ENCODE measurements at places on chromosomes 2 and 18. TPM values are rescaled to one million over a fixed set of nuclear protein-coding genes. Genes with fewer than 3 reads are reported as not detected.

Gene ALLC
- not detected for total RNA-seq

GRCh38 chr2:108619925-108620620 is 85.8 kb downstream of the LIMS1 start:
- no peaks in the 10 kb centered on the region for H3K36me3 ChIP-seq
- no peak overlapping the region for H3K4me3 ChIP-seq
- H3K27ac ChIP-seq: no peak overlapping the region

DNA sequence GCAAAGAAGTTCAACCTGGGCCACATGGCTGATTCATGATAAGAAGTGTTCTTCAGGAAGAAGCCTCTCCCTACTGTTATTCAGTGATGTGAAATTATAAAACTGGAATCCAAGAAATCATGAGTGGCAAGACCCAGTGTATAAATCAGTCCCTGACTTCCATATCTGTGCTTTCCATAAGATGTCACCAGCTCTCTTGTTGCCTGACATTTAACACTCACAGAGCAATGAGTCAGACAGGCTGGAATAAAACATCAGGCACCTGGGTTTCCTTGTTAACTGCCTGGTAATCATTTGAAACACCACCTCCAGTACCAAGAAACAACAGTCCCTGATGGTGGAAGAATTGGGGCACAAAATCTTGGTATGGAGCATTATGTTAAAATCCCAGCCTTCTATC is 76.1 kb downstream of the SCG2 start:
- H3K4me3 ChIP-seq: no peak overlapping the region
- DNase-seq: peak; percentile 64
- H3K36me3 ChIP-seq: no peaks in the 10 kb centered on the region
- H3K27me3 ChIP-seq: no peaks in the 10 kb centered on the region

DNA sequence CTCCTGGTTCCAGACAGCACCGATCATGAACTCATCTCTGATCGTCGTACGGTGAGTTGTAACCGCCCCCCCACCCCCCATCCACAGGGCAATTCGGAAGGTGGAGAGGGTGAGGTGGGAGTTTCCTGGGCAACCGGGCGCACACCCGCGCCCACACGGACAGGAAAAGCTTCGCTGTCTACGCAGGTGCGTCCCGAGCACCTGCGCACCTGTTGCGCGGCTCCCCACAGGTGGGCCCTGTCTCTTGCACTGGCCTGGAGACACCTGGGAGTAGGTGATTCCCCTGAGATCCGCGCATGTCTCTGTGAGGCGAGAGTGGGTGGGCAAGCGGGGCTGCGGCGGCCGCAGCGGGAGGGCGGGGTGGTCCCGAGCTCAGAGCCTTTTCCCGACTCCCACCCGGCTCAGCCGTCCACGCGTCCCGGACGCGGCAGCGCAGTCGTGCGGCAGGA is 459 bp upstream of the ATP6V1C2 start:
- no peak overlapping the region for H3K27ac ChIP-seq
- no peaks in the 10 kb centered on the region for H3K36me3 ChIP-seq
- H3K4me3 ChIP-seq: peak overlapping the region; percentile 58
- H3K4me1 ChIP-seq: peaks cover 33% of the 10 kb centered on the region
- no peak for DNase-seq

Gene MC2R
- total RNA-seq: not detected

Gene NTSR2
- not detected for total RNA-seq

GRCh38 chr18:1976484-1976883 is 594.8 kb downstream of the METTL4 start:
- no peaks in the 10 kb centered on the region for H3K4me1 ChIP-seq
- no peaks in the 10 kb centered on the region for H3K36me3 ChIP-seq
- no peak overlapping the region for H3K4me3 ChIP-seq
- H3K27me3 ChIP-seq: 0 out of 2 replicates have a peak, but pooled peaks cover 4% of the 10 kb centered on the region
- no peak overlapping the region for H3K27ac ChIP-seq
